ENCODE measurements at places on chromosomes 4 and X.

- H3K4me1 ChIP-seq: no peaks in the 10 kb centered on the region
- no peaks in the 10 kb centered on the region for H3K36me3 ChIP-seq
- DNase-seq: no peak
- H3K4me3 ChIP-seq: no peak overlapping the region
- H3K27ac ChIP-seq: no peak overlapping the region
These were observed 453.1 kb downstream of the TRAM1L1 start for GRCh38 chr4:116632269-116632668.

GRCh38 chrX:65679071-65679540 lies 11.7 kb downstream of the MSN start:
- H3K27me3 ChIP-seq: no peaks in the 10 kb centered on the region
- no peak overlapping the region for H3K4me3 ChIP-seq
- peak overlapping the region; percentile 57 for H3K27ac ChIP-seq
- peak; percentile 72 for DNase-seq
- H3K4me1 ChIP-seq: peaks cover 12% of the 10 kb centered on the region

DNA sequence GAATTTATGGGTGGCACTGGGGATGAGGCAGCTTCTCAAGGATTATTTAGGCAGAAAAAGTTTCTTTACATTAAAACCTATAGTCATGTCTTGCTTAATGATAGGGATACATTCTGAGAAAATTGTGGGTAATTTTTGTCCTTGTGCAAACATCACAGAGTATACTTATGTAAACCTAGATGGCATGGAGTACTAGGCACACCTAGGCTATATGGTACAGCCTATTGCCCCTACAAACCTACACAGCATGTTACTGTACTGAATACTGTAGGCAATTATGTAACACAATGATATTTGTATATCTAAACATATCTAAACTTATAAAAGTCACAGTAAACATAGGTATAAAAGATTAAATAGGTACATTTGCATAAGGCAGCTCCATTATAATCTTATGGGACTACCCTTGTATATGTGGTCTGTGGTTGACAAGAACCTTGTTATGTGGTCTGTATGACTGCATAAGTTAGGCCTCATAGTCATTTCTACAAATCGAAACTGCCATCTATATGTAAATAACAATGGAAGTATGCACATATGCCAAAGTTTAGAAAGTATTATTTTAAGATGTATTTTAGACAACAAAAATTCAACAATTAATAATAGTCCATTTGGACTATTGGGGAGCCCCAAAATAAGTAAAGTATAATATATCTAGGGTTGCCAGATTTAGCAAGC lies 87.3 kb downstream of the CFAP299 start:
- no peak overlapping the region for H3K4me3 ChIP-seq
- no peaks in the 10 kb centered on the region for H3K27me3 ChIP-seq

DNA sequence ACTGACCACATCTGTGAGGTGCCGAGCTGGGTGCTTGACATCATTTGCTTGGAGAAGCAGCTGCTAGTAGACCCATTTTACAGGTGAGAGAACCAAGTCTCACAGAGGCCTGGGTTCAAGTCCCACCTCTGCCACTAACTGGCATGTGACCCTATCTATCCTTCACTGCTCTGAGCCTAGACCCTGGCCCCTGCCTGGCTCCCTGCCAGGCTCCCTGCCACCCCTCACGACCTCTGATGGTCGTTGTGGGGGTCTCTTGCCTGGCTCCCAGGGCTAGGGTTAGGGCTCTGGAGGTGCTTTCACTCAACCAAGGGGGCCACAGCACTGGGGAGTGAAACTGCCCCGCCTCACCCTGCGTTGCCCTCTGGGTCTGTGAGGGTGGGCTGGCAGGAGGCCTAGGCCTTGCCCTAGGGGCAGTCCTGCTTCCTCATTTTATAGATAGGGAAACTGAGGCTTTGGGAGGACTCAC lies 7.2 kb upstream of the ADD1 start:
- H3K4me1 ChIP-seq: peaks cover 4% of the 10 kb centered on the region
- no peak overlapping the region for H3K27ac ChIP-seq
- H3K4me3 ChIP-seq: no peak overlapping the region
- H3K27me3 ChIP-seq: no peaks in the 10 kb centered on the region
- no peak for DNase-seq

DNA sequence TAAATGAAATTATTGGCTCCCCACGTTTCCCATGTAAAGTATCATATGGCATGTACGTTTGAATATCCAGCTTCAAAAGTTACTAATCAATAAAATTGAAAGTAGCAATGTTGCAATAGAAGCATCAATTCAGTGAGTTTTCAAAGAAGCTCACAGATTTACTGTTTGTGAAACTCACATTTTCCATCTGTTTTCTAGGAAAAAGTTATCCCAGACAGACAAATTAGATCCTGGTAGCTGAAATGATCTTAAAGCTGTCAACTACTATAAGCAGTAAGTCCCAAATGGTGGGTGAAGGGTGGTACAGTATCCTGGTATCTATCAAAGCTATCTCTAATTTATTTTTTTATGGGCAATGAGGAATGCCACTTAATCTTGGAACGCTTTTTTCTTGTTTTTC lies 60.7 kb upstream of the MXRA5 start:
- no peak overlapping the region for H3K4me3 ChIP-seq
- DNase-seq: no peak
- no peaks in the 10 kb centered on the region for H3K4me1 ChIP-seq
- H3K36me3 ChIP-seq: no peaks in the 10 kb centered on the region

- H3K4me3 ChIP-seq: no peak overlapping the region
- H3K4me1 ChIP-seq: no peaks in the 10 kb centered on the region
- H3K36me3 ChIP-seq: no peaks in the 10 kb centered on the region
- no peak overlapping the region for H3K27ac ChIP-seq
- H3K27me3 ChIP-seq: no peaks in the 10 kb centered on the region
These were observed 163.6 kb upstream of the ANK2 start for GRCh38 chr4:112885897-112886296.

DNA sequence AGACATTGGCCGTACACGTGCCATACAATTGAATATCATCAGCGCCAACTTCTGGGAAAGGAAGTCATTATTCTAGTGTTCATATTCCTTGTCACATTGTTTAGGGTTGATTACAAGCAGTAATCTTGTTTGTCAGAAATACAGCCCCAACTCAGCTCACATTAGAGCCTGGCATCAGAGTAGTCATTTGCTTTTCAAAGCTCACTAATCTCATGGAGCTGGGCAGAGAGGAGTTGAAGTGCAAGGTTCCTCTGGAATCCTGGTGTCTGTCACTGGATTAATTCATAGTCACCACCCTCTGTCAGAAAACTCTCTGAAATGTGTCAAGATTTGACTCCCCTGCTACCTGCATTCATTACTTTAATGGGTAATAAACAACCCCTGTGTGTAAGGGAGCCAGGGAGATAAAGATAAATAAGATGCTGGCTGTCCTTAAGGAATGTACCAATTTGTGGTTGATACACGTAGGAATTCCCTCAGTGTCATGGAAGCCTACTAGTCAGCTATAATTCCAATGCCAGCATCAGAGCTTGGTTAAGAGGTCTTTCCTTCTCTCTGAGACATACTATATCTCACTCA lies 43.7 kb upstream of the S100G start:
- no peak overlapping the region for H3K27ac ChIP-seq
- peaks cover 3% of the 10 kb centered on the region for H3K4me1 ChIP-seq

GRCh38 chrX:104270916-104271512 lies 16.3 kb upstream of the ESX1 start:
- no peaks in the 10 kb centered on the region for H3K36me3 ChIP-seq
- DNase-seq: peak; percentile 22
- no peaks in the 10 kb centered on the region for H3K4me1 ChIP-seq

- H3K27me3 ChIP-seq: no peaks in the 10 kb centered on the region
- H3K36me3 ChIP-seq: no peaks in the 10 kb centered on the region
- peaks cover 4% of the 10 kb centered on the region for H3K4me1 ChIP-seq
- H3K27ac ChIP-seq: no peak overlapping the region
- no peak for DNase-seq
These were observed 20.8 kb downstream of the CNOT6L start for GRCh38 chr4:77798385-77798784.

GRCh38 chrX:15514279-15514678 lies 13.7 kb downstream of the BMX start:
- peaks cover 17% of the 10 kb centered on the region for H3K27me3 ChIP-seq
- no peak overlapping the region for H3K27ac ChIP-seq
- no peak for DNase-seq
- no peaks in the 10 kb centered on the region for H3K4me1 ChIP-seq
- no peak overlapping the region for H3K4me3 ChIP-seq
- no peaks in the 10 kb centered on the region for H3K36me3 ChIP-seq

GRCh38 chr4:27917381-27917780 lies 1056.7 kb downstream of the STIM2 start:
- H3K4me1 ChIP-seq: no peaks in the 10 kb centered on the region
- DNase-seq: no peak
- H3K4me3 ChIP-seq: no peak overlapping the region
- no peaks in the 10 kb centered on the region for H3K36me3 ChIP-seq
- H3K27ac ChIP-seq: no peak overlapping the region

DNA sequence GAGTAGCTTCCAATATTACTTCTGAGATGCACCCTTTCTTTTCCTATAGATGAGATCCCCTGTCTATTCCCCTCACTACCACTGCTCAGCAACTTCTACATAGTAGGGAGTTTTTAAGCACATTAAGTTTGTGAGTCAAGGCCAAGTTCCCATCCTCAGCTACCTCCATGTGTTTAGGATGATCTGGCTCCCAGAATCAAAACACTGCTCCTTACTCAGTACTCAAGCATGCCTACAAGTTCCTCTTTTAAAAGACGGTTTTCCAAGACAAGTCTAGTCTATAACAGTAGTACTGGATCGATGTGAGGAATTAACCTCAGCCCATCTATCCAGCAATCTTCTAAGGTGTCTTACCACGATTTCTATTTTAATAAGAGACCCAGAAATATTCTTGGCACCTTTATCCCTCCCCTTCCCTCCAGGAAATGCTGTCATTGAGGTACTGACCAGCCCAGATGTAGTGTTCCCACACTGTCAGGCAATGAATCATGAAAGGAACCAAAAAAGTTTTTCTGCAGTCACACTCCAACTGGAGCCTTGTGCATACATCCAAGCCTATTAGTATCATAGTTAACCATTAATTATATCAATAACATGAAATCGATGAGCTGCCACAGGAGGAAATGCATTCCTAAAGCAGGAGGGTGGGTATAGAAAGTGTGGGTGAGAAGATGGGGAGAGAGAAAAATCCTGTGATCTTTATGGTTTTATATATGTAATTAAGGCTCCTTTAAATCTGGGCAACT lies 29.6 kb downstream of the AREG start:
- H3K4me3 ChIP-seq: no peak overlapping the region
- H3K27ac ChIP-seq: no peak overlapping the region
- H3K27me3 ChIP-seq: no peaks in the 10 kb centered on the region
- DNase-seq: peak; percentile 77
- no peaks in the 10 kb centered on the region for H3K36me3 ChIP-seq

- no peak for DNase-seq
- H3K4me1 ChIP-seq: no peaks in the 10 kb centered on the region
- no peaks in the 10 kb centered on the region for H3K27me3 ChIP-seq
- H3K36me3 ChIP-seq: no peaks in the 10 kb centered on the region
- no peak overlapping the region for H3K4me3 ChIP-seq
These were observed 47.2 kb upstream of the TMPRSS11F start for GRCh38 chr4:68176904-68177303.

DNA sequence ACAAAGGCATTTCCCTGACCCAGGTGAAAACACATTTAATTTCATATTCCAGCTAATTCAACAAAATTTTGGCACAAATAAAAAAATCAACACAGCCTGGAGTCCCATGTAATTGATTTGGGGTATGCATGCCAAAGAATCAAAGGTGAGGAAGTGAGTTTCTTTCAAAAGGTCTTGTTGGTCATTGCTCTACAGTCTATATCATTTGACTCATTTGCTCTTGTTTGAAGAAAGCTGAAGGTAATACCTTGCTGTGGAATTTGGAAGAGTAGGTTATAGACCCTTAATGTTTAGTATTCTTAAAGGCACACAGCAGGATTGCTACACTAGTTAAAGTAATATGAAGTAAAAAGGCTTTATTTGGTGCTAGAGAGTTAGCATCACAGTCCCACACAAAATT lies 25.4 kb downstream of the COL4A6 start:
- no peaks in the 10 kb centered on the region for H3K4me1 ChIP-seq
- H3K4me3 ChIP-seq: no peak overlapping the region
- no peak overlapping the region for H3K27ac ChIP-seq
- H3K27me3 ChIP-seq: peaks cover 1% of the 10 kb centered on the region

DNA sequence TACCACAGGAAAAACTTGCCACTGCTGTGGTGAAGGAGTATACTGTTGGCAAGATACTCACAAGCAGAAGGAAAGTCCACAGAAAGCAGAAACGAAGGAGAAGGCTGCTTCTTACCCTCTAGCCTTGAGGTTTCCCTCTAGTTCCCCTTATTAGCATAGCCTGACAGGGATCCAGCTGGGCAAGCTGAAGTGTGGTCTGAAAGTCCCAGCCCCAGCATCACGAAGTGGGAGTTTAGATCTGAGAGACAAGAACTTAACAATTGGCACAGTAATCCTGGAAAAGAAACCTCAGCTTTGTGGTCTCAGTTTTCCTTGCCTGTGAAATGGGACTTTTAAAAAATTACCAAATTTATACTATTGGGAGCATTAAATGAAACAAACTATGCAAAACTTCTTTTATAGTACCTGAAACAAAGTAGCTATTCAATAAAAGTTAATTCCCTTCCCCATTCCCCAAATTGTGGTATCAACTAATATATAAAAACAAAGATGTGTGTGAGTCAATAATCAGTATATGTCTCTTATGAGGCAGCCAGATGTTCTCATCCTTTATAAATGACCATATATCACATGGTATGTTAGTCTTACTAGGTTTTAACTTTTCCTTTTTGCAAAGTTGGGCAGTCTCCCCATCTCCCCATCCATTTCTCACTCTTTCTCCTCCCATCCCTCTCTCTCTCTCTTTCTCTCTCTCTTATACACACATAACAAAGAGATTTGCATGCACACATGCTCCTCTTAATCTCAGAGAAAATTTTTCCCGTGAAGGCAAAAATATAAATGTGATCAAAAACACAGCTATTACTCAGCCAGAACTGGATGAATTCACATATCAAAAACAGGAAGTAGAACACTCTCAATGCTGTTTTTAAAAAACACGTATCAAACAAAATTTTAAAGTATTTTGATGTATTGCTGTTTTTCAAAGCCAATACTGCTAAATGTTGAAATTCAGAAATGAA lies 57.8 kb downstream of the SCFD2 start:
- H3K4me3 ChIP-seq: no peak overlapping the region
- no peaks in the 10 kb centered on the region for H3K27me3 ChIP-seq
- no peak overlapping the region for H3K27ac ChIP-seq
- DNase-seq: peak; percentile 9

GRCh38 chr4:2811830-2812611 lies 19.1 kb downstream of the SH3BP2 start:
- H3K27me3 ChIP-seq: no peaks in the 10 kb centered on the region
- peak; percentile 65 for DNase-seq
- no peak overlapping the region for H3K4me3 ChIP-seq
- no peaks in the 10 kb centered on the region for H3K36me3 ChIP-seq
- peak overlapping the region; percentile 66 for H3K27ac ChIP-seq
- peaks cover 21% of the 10 kb centered on the region for H3K4me1 ChIP-seq

All from IMR-90 (cell line).